ENCODE measurements at places on chromosomes 4 and X.
A peak's percentile ranks its signal among the peaks of the same experiment; 100 is the strongest.

GRCh38 chr4:25670991-25671390, 15.3 kb downstream of the SLC34A2 start:
- DNase-seq, result no peak

- DNase-seq, result no peak
Observed at GRCh38 chrX:20112022-20112774, 4.5 kb downstream of the MAP7D2 start.

DNA sequence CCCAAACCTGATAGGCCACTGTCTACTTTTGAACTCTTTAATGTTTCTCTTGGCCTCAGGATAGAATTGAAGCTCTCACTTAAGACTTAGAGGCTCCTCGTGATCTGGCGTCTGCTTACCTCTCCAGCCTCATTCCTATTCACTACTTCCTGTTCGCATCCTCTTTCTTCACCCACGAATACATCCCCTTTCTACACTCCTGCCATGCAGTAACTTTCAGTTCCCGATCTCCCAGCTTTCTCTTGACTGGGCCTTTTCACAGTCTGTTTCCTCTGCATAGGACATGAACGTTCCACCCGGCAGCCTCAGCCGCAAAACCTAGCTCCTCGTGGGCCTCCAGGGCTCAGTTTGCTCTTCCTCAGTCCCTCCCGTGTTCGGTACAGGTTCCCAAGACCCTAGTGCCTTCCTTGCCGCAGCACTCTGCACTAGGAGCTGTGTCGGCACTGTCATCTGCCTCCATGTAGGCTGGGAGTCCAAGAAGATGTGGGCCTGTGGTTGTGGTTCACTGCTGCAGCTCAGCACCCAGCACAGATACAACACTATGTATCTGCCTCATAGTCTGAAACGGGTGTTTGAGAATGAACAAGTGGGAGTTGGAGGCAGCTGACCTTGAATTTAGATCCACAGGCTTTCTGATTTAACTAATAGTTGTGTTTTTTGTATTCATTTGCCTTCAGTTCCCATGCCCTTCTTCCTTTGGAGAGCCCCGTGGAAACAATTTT, 15.8 kb downstream of the RPL39 start:
- DNase-seq, result no peak

DNA sequence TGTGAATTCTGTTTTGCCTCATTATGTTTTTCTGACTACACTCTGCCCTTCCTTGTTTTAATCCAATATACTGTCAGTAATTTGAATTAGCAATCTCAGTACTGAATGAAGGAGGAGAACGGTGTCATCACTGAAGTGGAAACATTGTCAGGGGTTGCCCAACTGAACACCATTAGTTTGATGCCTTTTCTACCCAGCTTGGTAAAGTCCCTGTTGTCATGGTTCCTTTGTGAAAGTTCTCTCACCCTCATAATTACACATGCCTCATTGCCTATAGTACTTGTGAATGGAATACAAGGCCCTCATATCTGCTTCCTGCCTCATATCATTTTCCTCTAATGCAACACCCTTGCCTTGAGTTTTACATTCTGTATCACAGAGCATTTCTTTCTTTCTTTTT, 76.9 kb downstream of the RRAGB start:
- no peak for DNase-seq

- DNase-seq, result no peak
Observed at GRCh38 chr4:101411926-101412325, 64.6 kb upstream of the PPP3CA start.

GRCh38 chrX:147522981-147523380, 388.7 kb upstream of the FMR1 start:
- no peak for DNase-seq

DNA sequence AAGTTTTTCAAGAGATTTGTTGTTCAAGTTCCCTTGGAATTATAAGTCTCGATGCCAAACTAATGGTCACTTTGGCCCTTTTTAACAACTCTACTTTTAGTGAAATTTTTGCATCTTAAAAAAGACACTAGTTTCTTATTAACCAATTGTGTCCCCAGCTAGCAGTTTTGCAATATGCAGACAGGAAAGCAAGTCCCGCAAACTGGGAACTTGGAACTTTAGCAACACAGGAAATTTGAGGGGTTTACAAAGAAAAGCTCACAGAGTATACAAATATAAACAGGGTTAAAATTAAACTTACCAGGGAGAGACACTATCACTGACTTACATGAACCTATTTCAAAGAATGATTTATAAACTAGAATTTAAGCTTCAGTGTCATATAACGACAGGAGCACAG, 137.9 kb downstream of the ANK2 start:
- no peak for DNase-seq

DNA sequence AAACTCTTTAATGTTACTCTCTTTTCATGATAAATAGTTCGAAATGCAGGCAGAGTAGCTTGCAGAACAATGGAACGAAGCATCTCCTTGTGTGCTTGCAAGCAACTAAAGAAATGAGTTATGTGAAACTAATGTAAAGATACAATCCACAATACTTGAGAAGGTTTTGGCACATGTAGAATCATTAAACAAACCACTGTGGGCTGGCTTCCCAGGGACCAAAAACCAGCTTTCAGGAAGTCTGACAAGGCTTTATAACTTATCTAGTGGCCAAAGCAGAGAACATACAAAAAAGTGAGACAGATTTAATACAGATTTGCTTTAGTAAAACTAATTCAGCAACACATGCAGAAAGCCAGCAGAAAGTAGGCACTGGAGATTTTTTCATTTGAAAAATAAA, 1673.8 kb upstream of the AGA start:
- no peak for DNase-seq

- no peak for DNase-seq
Observed at GRCh38 chr4:54696649-54697048, 38.9 kb downstream of the KIT start.

- no peak for DNase-seq
Observed at GRCh38 chrX:132022198-132022966, 720 bp upstream of the STK26 start.

DNA sequence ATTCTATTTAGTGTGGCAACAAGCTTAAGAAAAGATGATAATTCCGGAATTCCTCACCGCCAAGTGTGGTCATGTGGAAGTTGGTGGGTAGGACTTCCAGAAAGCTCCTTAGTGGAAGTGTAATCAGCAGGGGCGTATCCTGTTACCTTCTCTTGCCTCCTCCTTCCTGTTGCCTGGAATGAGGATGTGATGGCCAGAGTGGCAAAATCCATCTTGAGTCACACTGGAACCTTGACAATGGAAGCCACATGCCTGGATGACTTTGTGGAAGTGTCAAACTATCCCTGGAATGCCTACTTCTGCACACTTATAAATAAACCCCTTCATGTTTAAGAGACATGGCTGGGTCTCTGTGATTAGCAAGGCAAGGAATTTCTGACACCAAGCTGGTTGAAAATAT, 191.0 kb downstream of the PRDM5 start:
- no peak for DNase-seq

DNA sequence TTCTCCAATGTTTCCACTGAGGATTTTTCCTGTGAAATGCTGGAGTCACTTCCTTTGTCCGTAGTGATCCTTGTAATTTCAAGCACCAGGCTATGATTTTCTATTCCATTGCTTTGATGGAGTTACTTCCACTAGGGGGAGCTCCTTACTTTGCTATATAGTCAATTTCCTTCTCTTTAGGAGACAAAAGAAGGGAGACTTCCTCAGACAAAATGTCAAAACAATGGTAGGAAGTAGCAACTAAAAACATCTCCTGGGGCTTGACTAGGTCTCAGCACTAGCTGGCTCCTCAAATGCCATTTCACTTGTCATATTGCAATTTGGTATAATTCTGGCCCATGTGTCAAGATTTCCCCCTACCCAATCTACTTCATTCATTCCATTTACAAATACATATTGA, 24.1 kb downstream of the ZCCHC12 start:
- peak; percentile 10 for DNase-seq

DNA sequence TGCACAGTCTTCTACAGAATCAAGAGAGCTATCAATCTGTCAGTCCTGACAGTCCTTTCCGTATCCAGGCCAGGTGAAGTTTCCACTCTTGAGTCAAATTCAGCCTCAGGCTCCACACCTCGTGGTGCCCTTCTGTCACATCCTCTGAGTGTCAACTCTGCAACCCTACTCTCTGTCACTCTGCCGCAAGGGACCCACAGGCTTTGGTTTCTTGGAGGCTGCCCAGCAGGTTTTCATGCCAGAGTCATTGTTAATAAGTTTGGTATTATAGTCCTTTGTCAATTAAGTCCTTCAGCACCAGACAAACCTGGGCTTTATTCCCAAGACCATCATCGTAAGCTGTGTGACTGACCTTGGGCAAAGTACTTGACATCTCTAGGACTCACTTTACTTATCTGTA, 83.4 kb upstream of the KLHL13 start:
- no peak for DNase-seq

GRCh38 chr4:1381181-1381621, 25.0 kb downstream of the NKX1-1 start:
- DNase-seq, result no peak

DNA sequence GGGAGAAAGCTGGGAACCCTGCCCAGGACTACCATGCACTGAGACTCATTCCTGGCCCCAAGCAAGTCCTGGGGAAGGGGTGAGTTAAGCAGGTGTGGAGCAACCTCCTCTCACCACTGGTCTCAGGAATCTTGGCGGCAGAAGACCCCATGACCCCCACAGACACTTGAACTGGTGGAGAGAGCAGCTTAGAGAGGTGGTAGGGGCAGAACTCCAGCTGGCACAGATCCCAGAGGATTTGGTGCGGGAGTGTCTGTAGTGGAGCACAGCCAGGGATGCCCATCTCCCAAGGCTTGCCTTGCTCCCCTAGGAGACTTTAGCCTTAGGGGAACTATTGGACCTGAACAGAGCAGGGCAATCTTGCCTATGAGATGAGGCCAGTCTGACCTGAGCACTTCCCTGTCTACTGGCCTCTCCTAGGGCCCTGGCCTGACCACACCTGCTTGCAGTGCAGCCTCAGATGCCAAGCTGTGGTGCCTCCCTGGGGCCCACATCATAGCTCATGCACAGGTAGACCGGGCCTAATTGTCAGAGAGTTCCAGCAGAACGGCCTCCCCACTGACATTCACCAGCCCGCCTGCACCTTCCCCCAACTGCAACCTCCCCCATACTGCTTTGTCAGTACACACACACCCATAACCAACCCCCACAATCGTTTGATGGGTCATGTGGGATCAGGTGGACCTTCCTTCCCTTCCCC, 78.0 kb downstream of the NAA11 start:
- no peak for DNase-seq

GRCh38 chr4:78720994-78721677, 55.0 kb upstream of the BMP2K start:
- DNase-seq, result no peak

GRCh38 chr4:81424816-81425755, 46.6 kb downstream of the RASGEF1B start:
- no peak for DNase-seq

- DNase-seq, result no peak
Observed at GRCh38 chr4:85642356-85643100, 167.6 kb downstream of the ARHGAP24 start.

- DNase-seq, result no peak
Observed at GRCh38 chr4:55372259-55372658, 23.5 kb upstream of the TMEM165 start.

GRCh38 chr4:22573641-22574040, 57.8 kb upstream of the ADGRA3 start:
- DNase-seq, result no peak

- DNase-seq, result no peak
Observed at GRCh38 chr4:76449362-76449767, 14.3 kb downstream of the SHROOM3 start.

DNA sequence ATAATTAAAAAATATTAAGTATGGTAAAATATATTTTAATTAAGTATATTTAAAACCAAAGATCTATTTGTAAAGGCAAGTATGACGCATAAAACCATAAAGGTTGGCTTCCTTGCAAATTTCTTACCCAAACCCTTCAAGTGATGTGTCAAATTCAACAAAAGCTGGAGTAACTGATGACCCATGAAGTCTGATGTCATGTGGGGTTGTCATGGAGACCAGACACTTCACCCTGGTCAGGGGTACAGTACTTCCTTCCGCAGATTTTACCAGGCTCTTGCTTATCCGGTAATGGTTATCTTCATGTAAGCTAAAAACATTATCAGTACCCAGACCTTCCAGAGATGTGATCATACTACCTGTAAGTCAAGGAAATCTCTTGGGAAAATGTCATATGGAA, 170.1 kb downstream of the WDFY3 start:
- DNase-seq, result no peak

DNA sequence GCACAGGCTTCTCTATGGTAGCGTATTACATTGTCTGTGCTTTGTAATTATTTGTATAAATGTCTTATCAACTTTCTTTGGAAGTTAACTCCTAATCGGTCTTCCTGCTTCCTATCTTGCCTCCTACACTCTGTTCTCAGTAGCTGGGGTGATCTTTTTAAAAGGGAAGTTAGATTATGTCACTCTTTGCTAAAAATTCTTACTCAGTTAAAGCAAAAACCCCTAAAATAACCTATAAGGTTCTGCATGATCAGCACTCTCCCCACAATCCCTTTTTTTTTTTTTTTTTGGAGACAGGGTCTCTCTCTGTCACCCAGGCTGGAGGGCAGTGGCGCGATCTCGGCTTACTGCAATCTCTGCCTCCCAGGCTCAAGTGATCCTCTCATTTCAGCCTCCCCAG, 2.6 kb upstream of the PRPS1 start:
- DNase-seq, result no peak
